ENCODE measurements at places on chromosomes 1 and 21. TPM values are rescaled to one million over a fixed set of nuclear protein-coding genes. Genes with fewer than 3 reads are reported as not detected.
A peak's percentile ranks its signal among the peaks of the same experiment; 100 is the strongest.

DNA sequence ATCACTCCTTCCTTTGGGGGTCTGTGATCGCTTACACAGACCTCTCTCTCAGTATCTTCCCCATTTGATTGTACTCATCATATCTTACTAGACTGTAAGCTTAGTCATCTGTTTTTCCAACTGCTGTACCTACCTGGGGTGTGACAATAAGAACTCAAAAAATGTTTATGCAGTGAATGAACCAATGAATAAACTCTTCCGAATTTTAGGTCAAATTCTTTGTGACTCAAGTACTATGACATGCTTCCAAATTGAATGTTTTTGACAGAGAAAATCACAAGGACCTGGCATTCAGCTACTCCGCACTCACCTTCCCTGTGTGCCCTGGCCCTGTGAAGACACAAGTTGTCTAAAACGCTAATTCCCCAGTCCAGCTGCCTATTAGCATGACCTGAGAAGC lies 42.1 kb downstream of the TMCO4 start:
- peak; percentile 27 for DNase-seq

GRCh38 chr1:119000371-119001180 lies 12.4 kb upstream of the TBX15 start:
- no peak for DNase-seq

DNA sequence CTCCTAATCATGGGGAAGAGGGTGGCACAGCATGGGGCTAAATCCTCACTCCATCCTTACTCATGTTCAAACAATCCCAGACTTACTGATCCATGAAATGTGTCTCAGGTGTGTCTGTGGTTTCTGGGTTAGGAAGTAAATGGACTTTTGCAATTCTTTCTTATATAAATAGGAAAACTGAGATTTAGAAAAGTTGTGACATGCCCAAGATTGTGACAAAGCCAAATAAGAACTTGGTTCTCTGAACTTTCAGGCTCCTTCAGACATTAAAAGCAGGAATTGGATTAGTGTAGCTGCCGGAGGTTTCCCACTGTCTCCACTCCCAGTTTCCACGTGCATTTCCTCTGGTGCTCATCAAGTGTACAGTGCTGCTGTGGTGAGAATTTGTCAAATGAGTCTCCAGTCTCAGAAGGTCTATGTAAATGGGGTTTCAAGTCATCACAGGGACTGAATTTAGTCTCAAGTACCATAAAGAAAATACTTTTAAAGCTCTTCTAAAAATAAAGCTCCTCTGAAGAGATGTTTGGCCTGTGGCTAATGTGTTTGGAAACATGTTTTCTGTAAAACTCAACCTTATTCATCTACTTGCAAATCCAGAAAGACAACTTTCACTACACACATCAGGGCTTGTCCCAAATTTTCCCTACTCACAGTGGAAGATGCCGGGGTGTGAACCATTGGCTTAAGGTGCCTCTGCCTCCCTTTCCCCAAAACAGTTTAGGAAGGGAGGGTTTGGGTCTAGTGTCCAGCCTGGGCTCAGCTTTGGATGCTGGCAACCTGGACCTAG lies 115.2 kb downstream of the NGF start:
- DNase-seq = no peak

GRCh38 chr1:54371942-54372275 lies 34.3 kb downstream of the SSBP3 start:
- DNase-seq = no peak

GRCh38 chr1:184050636-184051035 lies 894 bp upstream of the TSEN15 start:
- no peak for DNase-seq

GRCh38 chr1:31815752-31816500 lies at the start of gene SPOCD1:
TSS of gene SPOCD1 (minus strand) at chr1:31816022. CDS start at chr1:31815333, 689 bp downstream.
- DNase-seq = peak; percentile 80

GRCh38 chr1:183685112-183685713 lies 32.1 kb upstream of the APOBEC4 start:
- DNase-seq = peak; percentile 37

- DNase-seq = no peak
These were observed 66.5 kb upstream of the LYST start for GRCh38 chr1:235933017-235933765.

- no peak for DNase-seq
These were observed 37.8 kb upstream of the ETV3 start for GRCh38 chr1:157176016-157176415.

DNA sequence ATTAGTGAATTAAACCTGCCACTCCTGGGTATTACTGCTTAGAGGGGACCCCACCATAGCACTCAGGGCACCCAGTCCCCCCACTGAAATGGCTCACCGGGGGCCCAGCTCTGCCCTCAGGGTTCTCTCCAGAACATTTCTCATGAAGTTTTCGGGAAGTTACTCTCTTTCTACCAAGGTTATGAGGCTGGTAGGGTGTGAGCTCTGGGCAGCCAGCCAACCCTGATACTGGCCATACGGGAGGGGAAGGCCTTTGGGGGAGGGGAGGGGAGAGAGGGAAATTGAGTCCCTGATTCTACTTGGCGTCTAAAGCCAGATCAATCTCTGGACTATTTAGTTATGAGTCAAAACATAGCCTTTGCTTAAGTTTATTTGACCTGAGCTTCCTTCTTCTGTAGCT lies 12.9 kb upstream of the PDE9A start:
- DNase-seq = no peak

DNA sequence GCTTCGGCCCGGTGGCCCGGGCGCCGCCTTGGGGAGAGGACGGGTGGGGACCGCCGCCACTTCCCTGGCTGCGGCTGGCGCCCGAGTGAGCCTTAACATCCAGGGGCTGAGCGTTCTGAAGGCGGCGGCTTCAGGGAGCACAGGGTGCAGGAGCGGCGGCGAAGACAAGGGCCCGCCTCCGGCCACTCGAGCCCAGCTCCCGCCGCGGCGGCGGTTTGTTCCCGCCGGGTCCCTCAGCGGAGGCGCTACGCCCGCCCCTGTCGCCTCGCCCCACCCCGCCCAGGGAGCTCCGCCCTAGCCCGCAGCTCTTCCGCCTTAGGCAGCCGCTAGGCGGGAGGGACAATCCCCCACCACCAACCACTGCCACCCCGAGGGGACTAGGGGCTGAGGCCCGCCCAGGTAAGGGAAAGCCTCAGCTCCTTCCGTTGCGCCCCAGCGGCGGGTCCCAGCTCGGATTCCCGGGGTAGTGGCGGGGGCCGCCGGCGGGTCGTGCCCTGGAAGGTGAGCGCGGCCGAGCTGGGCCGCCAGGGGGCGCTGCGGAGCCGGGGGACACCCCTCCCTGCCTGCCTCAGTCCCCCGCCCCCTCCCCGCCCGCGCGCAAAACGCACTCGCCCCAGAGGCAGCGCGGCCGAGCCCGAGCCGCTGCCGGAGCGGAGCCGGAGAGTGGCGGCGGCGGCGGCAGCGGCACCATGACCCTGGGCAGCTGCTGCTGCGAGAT lies at the start of gene FOXD2:
Gene FOXD2 (plus strand): TSS at position 598 of the 718 bp plus-strand sequence. CDS start 92 bp downstream, at position 690.
- DNase-seq = peak; percentile 76

- no peak for DNase-seq
These were observed 676.6 kb downstream of the USP25 start for GRCh38 chr21:16406355-16406754.

- DNase-seq = no peak
These were observed 64.0 kb upstream of the TARDBP start for GRCh38 chr1:10948463-10948775.

DNA sequence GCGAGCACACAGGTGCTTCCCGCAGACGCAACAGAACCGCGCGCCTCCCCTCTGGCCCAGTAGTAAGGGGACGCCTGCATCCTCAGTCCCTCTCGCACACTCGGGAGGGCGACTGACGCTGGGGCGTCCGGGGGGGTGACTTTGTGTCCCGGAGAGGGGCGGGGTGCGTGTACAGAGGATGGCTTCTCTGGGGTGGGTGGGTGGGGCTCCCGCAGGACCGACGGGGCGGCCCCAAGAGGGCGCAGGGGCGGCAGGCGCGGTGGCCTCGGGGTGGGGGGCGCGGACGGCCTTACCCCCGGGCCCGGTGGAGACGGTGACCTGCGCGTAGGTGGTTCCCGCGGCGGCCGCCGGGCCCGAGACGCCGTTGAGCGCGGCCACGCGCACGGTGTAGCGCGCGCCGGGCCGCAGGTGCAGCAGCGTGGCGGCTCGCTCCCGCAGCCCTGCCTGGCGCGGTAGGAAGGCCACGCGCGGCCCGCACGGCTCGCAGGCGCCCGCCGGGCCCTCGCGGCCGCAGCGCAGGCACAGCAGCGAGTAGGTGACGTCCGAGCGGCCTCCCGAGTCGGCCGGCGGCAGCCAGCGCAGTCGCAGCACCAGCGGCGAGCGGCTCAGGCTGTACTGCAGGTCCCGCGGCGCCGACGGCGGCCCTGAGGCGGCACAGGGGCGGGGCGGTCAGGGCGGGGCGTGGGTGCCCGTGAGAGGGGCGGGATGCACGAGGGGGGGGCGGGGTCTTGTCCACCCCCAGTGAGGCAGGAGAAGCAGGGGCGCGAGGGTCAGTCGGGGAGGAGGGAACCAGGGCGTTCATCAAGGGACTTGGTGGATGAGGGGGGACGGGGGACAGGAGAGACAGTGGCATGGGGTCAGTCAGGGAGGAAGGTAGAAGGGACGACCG lies 12.1 kb downstream of the EPHA10 start:
- no peak for DNase-seq

DNA sequence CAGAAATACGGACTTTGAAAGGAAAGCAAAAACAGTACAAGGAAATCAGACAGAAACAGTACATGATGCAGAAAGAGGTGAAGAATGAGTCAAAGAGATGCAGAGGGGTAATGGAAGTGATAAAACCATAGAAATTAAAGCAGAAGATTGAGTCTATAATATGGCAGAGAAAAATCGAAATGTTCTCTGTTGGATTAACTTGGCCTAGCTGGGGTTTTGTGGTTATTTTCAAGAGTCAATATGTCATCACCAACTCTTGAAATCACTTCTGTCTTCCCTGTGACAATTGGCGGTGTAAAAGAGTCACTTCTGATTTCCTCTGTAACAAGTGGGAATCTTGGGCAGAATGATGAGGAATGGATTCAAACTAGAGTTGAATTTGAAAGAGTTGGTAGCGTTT lies 7.4 kb downstream of the YTHDF2 start:
- no peak for DNase-seq

DNA sequence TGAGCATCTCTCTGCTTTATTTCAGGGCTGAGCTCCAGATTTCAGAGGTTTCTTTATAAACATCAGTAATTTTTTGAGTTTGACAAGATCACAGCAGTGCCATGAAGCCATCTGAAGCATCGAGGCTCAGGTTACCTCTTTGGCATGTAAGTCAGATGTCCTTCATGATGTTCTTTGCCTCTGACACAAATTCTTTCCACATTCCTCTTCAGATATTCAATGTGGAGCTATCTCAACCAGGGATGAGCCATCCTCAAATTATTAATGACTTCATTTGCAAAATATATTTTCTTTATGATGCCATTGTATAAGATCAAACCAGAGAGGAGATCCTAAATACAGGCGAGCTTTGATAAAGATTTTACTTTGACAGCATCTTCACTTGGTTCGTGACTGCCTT lies 256.7 kb downstream of the COL11A1 start:
- no peak for DNase-seq

DNA sequence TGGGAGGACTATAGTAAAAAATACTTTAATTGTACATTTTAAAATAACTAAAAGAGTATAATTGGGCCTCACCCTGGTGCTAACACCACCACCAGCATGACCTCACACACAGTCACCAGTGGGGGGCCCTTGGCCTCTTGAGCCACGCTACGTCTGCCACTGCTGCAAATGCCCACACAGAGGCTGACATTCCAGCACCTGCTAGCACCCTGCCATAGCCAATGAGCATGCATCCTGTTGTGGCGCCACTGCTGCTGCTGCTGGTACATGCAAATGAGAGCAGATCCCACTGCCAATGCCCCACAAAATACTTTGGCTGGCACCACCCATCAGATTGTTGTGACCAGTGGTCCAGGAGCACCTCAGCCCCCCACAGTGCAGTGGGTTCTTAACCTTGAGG lies 31.5 kb upstream of the TNR start:
- no peak for DNase-seq

- peak; percentile 16 for DNase-seq
These were observed 9.3 kb downstream of the CBR1 start for GRCh38 chr21:36079010-36079649.

- no peak for DNase-seq
These were observed 253.2 kb upstream of the RRP15 start for GRCh38 chr1:218031901-218032300.

- no peak for DNase-seq
These were observed 41.4 kb upstream of the KIF1B start for GRCh38 chr1:10168912-10169514.

SPSB1 gene
- total RNA-seq = 15.0 TPM

NBPF6 gene
- not detected for total RNA-seq

TTC24 gene
- total RNA-seq = not detected

SERTAD4 gene
- total RNA-seq = 8.0 TPM

FAM177B gene
- not detected for total RNA-seq

OR2T35 gene
- not detected for total RNA-seq

TMEM200B gene
- total RNA-seq = 0.03 TPM

DHCR24 gene
- 51.3 TPM for total RNA-seq

SPATA1 gene
- total RNA-seq = not detected

KTI12 gene
- 6.8 TPM for total RNA-seq

OR2T2 gene
- not detected for total RNA-seq

C1orf94 gene
- not detected for total RNA-seq

GBP7 gene
- not detected for total RNA-seq

MPL gene
- not detected for total RNA-seq

Data from A172 (cell line).